ENCODE measurements at places on chromosomes 6 and 20.

- DNase-seq: peak; percentile 5
Observed at GRCh38 chr6:48560408-48560807, 449.4 kb upstream of the PTCHD4 start.

GRCh38 chr6:79335133-79335674, 100.7 kb upstream of the HMGN3 start:
- DNase-seq: no peak

DNA sequence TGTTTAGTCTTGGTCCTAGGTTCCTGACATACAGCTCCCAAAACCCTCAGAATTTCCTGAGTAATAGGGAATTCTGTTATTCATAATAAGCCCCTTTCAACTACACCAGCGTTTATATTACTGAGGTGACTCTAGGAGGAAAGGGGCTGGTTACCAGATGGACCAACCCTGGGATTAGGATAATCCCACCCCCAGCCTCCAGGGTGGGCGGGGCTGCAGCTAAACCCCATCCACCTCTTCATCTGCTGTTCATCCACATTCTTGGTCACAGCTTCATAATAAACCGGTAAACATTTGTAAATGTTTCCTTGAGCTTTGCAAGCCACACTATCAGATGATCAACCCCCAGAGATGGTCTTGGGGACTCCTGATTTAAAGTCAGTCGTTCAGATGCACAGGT, 38.3 kb downstream of the NINL start:
- no peak for DNase-seq

GRCh38 chr6:32566957-32567356, 22.7 kb downstream of the HLA-DRB1 start:
- no peak for DNase-seq

DNA sequence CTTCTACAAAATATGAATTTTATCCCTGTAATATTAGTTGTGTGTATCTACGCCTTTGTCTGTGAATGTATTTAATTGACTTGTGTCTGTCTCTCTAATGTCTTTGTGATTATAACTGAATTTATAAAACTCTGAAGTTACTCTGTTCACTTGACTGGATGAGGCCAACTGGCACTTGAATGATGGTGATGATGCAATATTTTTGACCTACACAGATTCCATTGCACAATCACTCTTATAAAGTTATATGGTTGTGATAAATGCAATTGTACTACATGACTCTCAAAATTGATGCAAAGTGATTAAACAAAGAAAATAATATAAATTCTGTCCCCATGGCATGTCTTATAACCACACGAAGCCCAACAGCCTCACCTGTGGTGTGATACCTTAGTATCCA, 287.3 kb upstream of the PLN start:
- DNase-seq: no peak

- no peak for DNase-seq
Observed at GRCh38 chr20:38945012-38945411, 17.1 kb upstream of the DHX35 start.

DNA sequence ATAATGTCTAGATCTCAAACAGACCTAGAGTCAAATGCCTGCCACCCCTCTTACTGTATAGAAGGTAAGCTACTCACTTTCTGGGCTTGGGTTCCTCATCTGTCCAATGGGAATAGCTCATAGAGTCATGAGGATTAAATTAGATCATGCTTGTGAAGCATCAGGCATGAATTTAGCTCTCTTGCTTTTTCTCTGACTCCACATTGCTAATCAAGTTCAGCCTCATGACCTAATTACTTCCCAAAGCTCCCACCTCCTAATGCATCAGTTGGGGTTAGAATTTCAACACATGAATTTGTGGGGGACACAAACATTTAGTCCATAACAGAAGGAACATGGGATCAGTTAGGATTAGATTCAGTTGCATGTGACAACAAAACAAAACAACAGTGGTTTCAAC, 4.6 kb upstream of the DDX27 start:
- no peak for DNase-seq

DNA sequence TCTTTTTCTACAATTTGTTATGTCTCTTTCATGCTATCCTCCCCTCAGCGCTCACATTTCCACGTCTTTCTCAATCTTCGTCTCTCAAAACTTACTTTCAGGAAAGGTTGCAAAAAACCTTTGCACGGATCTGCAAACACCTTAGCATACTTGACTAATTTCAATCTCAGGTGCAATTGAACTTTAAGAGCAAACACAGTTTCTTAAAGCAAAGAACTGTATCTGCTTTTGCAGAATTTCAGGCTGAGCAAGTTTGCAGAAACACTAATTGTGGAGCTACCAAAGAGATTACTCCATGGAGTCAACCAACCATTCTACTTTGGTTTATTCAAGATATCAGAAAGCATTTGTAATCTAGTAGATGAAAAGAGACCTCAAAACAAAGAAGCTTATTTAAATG, 668.2 kb upstream of the MARCKS start:
- no peak for DNase-seq

GRCh38 chr6:143501851-143502250, 9.7 kb downstream of the FUCA2 start:
- no peak for DNase-seq

- no peak for DNase-seq
Observed at GRCh38 chr20:46071573-46071972, 18.2 kb downstream of the NCOA5 start.

DNA sequence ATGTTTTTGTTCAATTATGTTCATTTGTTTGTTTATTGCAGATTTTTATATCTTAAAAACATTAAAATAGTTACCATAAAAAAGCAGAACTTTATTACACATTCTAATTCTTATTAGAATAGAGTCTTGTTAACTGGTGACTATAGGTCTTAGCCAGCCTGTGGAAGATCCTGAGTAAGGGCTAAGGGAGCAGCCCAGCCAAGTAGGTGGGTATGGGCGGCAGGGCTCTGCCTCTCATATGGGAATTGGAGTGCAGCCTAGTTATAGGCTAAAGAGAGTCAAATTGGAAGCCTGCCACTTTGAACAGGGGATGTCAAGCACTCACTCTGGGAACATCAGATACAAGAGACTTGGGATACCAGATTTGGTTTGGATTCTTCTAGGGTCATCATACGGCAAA, 10.5 kb upstream of the HSF2 start:
- DNase-seq: no peak

DNA sequence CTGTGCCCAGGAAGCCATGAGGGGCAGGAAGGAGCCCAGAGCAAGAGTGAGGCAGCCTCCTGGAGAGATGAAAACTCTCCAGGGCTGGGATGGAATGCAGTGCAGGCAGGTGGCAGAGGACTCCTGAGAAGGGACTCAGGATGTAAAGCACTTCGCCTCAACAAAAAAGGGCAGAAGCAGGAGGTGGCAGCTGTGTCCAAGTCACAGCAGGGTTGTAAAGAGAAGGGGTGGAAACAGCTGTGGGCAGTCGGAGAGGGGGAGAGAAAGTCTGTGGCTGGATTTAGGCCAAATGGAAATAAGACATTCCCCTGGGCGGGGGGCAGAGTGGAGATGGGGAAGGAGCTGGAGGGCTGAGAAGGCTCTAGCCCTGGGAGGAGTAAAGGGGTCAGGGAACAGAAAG, 34.9 kb downstream of the CYP21A2 start:
- no peak for DNase-seq

GRCh38 chr6:48101290-48101689, 9.7 kb downstream of the PTCHD4 start:
- DNase-seq: no peak

DNA sequence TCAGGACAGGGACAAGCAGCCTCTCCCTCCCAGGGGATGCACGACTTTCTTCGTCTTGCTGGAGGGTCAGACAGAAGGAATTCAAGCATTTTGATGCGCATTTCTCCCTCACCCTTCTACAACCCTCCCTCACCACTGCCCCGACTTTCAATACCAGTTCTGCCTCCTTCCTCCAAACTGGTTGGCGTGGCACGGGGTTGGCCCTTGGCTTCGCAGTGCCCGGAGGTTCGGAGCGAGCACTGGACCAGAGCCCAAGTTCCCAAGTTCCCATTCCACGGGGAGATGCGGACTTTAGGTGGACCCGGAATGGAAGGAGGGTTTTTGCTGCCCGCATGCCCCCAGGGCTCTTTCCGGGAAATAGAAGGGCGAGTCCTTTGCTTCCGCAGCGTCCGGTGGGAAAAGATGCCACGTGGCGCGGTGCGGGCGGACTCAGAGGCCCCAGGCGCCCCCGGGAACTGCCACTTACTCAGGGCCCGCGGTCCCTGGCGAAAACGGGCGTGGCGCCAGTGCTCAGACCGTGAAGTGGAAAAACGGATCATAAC, 8.0 kb upstream of the LAMP5 start:
- DNase-seq: no peak

GRCh38 chr20:25017257-25017803, 24.8 kb upstream of the APMAP start:
- no peak for DNase-seq

DNA sequence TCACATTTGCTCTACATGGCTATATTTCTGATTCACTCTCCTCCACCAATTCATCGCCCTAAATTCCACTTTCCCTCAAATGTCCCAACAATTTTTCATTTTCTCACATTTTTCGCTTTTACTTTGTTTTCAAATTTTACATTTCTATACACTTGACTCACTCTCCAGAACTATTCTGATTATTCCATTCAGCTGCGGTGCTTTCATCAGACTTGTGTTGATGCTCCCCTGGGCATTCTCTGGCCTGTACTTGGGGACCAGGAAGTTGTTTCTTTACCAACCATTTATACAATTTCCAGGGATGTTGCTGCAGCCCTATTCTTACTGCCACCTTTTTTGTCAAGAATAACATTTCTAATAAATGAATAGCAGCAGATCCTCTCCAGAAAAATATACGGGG, 444.8 kb downstream of the MAFB start:
- DNase-seq: no peak

Data from AG08396 (cell line).